ENCODE measurements at places on chromosomes 5 and 9.

DNA sequence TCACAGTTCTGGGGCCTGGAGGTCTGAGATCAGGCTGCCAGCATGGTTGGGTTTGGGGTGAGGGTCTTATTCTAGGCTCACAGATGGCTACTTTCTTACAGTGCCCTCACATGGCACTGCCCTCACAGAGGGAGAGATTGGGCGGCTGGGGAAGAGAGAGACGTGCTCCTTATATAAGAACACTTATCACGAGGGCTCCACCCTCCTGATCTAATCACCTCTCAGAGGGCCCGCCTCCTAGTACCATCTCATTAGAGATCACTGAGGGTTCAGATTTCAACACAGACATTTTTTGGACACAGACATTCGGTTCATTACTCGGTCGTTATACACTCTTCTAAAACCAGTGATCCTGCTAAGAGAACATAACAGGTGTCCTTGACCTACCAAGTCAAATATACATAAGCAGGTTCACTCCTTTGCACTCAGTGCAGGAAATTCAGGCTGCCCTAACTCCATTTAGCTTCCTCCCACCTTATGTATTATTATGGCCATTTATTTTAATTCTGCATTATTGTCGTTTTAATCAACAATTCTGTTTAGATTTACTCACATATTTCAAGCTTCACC is 121.7 kb downstream of the ICE1 start:
- DNase-seq: no peak

GRCh38 chr9:109277451-109277850 is 43.4 kb downstream of the EPB41L4B start:
- no peak for DNase-seq

DNA sequence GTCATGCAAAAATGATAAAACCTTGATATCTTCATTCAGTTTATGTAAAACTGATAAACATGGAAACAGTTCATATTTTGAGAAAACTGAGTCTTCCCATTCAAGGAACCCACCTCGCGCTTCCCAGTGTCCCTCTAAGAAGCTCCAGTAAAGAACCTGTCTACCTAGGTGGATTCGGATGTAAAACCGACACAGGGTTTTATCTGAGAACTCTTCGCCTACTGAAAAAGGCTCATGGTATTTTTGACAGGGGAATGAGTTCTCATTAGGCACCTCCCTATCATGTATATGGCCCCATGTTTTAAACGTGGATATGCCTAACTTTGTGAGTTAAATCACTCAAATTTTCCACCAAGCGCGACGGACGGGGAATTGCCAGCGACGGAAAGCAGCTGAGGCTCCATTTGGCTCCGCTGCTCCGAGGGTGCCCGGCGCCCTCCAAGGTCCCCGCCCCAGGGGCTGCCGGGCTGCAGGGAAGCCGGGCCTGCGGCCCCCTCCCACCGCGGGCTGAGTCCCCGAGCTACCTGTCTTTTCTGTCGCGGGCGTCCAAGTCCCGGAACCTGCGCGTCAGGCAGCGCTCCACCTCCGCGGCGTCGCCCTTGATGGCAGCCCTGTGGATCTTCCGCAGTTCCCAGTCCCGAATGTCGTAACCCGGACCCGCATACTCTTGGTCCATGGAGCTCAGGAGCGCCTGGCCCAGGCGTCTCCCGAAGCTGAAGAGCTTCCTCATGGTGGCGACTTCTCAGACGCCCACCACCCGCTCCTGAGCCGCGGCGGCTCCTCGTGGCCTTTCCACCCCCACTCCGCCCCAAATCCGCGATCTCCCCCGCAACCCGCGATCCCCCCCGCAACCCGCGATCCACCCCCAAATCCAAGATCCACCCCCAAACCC is 594 bp downstream of the ANKRD18A start:
- DNase-seq: no peak

DNA sequence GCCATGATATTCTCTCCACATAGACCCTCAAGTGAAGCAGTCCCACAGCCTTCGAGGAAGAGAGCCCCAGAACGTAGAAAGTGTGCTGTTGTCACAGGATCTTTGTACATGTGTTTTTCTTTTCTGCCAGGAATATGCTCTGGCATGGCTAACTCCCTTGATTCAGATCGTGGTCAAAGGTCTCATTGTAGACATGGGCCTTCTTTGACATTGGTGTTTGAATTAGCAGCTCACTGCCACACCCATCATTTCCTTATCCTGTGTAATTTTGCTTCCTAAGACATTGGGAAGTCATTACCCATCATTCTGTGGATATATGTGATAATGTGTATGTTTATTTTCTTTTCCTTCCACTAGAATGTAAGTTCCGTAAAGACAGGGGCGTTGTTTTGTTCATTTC is 25.5 kb downstream of the MTRR start:
- no peak for DNase-seq

GRCh38 chr5:68480335-68480940 is 264.9 kb downstream of the PIK3R1 start:
- DNase-seq: no peak

DNA sequence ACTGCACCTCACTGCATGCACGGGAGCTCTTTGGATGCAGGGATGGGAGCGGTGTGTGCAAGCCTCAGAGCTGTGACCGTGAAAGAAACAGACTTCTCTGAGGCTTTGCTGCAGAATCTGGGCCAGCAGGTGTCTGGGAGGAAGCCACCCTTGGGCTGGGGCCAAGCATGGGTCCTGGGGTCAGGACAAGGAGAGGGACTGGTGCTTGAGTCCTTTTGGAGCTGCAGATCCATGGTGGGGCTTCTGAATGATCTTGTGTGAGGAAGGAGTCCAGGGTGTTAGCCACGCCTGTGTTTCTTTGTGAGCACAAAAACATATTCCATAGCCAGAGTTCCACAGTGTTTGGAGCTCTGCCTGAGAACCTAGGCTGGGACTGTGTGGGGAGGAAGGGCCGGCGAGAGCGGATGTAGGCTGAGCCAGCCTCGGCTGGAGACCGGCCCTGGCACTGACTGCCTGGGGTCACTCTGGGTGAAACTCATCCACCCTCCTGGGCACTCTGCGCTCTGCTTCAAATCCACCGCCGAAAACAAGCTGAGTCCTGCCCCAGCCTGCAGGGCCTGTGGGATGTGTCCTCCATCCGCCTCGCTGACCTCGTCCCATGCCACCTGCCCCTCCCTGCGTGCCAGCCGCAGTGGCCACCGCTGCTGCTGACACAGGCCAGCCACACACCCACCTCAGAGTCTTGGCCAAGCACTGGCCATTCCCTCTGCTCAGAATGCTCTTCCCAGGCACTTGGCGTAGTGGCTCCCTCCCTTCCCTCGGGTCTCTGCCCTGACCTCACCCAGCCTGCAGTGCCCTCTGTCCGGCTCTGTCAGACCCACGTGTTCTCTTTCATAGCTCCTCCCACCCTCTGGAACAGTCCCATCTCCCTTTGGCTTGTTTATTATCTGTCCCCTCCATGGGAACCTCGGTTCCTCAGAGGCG is 26.7 kb downstream of the ERGIC1 start:
- DNase-seq: no peak

GRCh38 chr9:98484162-98484561 is 224.6 kb downstream of the GABBR2 start:
- no peak for DNase-seq

GRCh38 chr9:25602400-25603044 is 75.7 kb downstream of the TUSC1 start:
- no peak for DNase-seq

- DNase-seq: no peak
Observed at GRCh38 chr9:98992885-98993569, 49.3 kb downstream of the COL15A1 start.

- DNase-seq: no peak
Observed at GRCh38 chr5:146851133-146851532, 27.4 kb downstream of the PPP2R2B start.

DNA sequence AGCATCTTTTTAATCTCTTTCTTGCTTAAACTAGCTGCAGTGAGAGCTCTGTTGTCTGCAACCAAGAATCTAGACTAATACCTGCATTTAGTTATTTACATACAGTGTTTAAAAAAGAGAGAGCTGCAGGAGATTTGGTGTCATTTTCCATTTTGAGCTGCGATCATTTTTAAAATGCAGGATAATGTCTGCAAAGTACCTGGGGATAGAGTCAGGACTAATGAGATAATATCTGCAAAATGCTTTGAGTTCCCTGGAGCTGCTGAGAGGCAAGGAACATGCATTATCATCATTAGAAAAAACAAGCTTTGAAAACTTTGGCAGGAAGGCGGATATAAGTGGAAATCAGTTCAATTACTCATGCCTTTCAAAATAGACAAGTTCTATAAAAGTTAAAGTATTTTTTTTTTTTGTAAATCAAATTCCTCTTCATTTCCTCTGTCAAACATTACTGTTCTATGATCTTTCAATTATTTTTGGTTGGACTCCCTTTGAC is 21.8 kb upstream of the ANKRD33B start:
- DNase-seq: no peak

DNA sequence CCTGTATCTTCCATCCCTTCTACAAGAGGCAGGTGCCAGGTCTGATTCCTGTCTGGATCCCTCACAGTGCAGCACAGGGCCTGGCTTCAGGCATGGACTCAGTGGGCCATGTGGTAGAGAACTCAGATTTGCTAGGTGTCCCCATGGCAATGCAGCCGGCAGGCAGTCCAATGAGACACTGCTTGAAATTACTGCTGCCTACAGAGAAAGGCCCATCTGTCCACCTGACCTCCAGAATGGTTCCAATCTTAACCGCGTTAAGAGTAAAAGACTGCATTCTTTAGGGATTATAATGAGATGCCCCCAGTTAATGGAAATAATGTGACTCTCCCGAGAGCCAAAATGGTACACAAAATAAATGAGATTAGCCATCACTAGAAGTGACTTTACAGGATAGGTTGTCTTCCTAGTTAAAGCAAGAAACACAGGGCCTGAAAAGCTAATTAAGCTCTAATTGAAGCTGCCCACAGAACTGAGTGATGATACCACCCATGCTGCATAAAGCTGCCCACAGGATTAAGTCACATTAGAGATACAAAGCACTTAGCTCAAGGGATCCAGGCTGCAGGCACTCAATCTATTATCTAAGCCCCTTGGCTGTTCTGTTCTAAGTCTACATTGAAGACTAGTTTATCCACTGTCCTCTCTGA is 11.4 kb downstream of the FAM193B start:
- DNase-seq: no peak

DNA sequence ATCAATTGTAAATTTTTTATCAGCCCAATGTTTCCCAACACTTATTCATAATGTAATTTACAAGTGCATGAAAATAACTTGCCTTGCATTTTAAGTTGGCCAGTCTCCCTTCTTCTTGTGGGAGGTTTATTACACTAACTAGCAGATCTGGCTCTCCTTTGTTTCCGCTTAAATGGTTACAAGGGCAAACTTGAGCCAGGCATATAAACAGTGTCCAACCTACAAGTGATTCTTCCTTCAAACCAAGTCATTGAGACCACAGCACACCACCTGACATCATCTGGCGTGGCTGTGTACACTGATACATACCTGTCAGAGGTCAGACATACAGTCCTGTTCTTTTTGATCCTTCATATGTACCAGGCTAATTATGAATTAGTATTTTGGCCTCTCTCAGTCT is 80.1 kb downstream of the ALDH1A1 start:
- DNase-seq: no peak

- DNase-seq: no peak
Observed at GRCh38 chr9:80175286-80176150, 603.8 kb downstream of the TLE4 start.

DNA sequence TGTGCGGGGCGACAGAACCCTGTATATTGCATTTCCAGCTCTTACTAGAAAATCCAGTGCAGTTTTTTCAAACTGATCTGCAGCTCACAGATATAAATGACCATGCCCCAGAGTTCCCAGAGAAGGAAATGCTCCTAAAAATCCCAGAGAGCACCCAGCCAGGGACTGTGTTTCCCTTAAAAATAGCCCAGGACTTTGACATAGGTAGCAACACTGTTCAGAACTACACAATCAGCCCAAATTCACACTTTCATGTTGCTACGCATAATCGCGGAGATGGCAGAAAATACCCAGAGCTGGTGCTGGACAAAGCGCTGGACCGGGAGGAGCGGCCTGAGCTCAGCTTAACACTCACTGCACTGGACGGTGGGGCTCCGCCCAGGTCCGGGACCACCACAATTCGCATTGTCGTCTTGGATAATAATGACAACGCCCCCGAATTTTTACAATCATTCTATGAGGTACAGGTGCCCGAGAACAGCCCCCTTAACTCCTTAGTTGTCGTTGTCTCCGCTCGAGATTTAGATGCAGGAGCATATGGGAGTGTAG is 786 bp downstream of the PCDHB5 start:
- DNase-seq: no peak

- peak; percentile 65 for DNase-seq
Observed at GRCh38 chr5:77637170-77637997, 1.1 kb downstream of the OTP start.

DNA sequence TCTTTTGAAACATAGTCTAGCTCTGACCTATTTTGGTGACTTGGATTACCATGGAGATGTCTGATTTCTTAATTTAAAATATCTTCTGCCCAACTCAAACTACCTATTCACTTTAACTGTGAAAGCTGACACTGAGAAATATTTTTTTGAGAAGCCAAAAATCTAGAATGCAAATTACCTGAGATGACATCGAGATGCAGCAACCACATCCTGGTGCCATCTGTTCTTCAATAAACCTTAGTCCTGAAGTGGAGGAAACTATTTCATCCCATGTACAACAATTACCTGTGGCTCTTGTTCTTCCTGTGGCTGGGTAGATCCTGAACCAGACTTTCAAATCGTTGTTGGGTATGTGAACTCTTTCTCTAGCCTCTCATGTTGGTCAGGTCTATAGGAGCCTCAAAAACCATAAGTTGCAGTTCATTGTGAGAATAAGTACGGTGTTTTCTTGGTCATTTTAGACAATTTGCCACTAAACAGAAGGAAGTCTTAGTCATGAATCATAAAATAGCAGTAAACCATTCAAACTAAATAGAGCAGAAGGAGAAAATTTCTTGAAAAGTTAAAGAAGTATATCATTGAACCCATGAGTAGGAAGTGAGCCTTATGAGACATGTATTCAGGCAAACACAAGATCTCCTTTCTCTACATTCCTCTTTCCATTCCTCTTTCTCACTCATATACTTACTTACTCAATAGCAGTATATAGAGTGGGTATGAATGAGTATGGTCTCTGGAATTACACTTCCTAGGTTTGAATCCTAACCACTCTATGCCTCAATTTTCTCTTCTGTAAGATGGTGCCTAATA is 176.0 kb downstream of the HMHB1 start:
- DNase-seq: no peak

GRCh38 chr5:137370096-137371071 is 128.7 kb downstream of the SPOCK1 start:
- no peak for DNase-seq

GRCh38 chr9:8365029-8365428 is 565.5 kb upstream of the DMAC1 start:
- DNase-seq: no peak

DNA sequence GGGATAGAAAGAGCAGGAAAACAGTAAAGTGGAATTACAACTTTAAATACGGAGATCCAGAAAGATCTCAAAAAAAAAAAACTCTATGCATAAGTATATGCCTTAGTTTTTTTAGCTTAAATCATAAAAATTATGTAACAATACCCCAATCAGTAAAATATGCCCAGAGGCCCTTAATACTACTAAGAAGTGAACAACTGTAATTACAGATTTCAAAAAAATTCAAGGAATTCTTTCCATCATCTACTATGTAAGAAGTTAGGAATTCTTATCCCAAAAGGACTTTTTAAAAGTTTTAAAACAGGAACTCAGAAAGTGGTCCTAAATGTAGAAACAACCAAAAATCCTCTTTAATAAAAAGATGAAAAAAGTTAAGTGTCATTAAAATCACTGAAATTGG is 111.3 kb downstream of the SSBP2 start:
- DNase-seq: no peak

GRCh38 chr5:122121479-122122465 is 7.6 kb upstream of the ZNF474 start:
- no peak for DNase-seq

Measured in H1 (cell line).